C1 segment of cervical spinal cord (tissue), 14 donors: ENCODE measurements at places on chromosomes 16 and 17.

GRCh38 chr17:49977463-49978389 is 8.7 kb downstream of the DLX4 start:
- no peak for DNase-seq

- no peak for DNase-seq
Measured at GRCh38 chr16:25260416-25260815, 2.8 kb upstream of the ZKSCAN2 start.

GRCh38 chr17:47905221-47905733 is 9.2 kb downstream of the SP2 start:
- peak; percentile 32 for DNase-seq

DNA sequence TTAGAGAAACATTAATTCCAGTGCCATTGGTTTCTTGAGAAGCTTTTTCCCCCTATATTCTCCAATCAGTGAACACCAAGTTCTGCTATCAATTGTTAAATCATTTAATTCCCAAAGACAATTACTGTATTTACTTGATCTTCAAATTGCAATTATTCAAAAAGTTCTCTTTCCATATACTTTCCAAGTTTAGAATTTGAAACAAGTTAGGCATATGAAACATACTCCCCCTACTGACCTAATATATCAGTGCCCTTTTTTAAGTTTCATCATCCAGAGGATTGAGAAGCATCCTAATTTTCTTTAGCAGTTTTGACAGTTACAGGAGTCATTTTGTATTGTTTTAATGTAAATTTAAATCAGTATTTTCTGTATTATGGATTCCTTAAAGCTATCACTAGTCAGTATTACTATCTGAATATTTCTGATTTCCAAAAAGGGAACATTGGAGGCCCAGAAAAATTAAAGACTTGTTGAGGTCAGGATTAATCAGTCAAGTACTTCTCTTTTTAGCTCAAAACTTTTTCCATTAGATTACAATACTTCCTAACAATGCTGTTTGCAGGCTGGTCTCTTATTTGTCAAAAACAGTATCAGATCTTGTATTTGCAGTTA is 16.3 kb downstream of the MEIOC start:
- DNase-seq = no peak

DNA sequence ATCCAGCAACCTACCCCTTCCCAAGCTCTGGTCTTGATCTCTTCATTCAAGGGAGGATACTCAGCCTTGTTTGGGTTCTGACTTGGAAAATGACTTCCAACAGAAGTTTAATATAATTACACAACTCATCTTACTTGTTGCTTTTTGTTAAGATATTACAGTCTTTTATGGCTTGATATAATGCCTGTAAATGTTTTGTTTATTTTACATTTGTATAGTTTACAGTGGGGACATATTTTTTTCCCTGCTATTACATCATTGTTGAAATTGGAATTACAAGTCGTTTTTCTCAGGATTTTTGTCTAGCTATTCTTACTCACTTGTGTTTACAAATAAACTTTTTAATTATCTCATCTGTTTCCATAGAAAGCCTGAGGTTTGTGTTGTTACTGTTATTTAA is 436.0 kb downstream of the CNTNAP4 start:
- DNase-seq = no peak

DNA sequence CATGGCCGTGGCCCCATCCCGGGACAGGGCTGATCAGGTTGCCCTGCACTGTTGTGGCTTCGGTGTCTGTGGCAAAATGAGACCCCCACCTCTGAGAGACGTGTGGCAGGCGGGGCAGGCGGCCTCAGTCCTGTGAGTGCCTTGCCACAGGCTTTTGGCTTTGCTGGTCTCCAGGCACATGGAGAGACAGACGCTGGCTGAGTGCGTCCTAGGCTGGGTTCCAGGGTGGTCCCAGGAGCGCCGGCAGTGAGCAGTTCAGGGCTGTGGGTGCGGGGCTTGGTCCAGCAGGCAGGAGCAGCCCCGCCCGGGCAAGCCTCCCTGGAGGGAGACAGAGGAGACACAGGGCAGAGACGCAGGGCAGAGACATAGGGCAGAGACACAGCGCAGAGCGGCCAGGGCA is 29.2 kb downstream of the SOX8 start:
- no peak for DNase-seq

DNA sequence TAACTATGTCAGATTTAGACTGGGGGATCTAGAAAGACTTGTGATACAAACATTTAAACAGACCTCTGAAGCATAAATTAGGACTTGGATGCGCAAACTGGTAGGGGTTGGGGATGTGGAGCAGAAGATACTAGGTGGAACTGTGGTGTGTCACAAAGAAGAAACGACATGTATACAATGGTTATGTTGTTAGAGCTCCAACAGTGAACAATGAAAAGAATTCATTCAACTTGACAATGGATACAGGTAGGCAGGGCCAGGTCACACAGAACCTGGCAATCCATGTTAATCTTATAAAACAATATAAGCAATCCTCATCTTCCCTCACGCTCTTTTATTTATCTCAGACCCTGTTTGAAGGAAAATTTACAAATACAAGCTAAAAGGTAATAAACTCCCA is 102.0 kb downstream of the CDC27 start:
- DNase-seq = no peak

DNA sequence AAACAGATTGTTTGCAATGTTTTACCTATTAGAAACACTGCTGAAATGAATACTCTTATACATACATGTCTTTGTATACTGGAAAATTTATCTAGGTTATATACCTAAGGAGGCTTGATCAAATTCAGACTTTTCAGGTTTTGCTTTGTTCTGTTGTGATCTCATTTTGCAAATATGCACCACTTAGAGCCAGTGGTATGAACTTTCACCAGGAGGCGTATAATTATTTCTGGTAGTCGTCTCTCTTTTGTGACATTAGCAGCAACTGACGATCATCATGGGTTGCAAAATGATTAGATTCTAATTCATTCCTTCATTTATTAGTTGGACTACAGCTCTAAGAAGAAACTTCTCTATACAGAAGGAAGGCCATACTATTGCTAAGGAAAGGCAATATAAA is 26.9 kb downstream of the AP1G1 start:
- no peak for DNase-seq

DNA sequence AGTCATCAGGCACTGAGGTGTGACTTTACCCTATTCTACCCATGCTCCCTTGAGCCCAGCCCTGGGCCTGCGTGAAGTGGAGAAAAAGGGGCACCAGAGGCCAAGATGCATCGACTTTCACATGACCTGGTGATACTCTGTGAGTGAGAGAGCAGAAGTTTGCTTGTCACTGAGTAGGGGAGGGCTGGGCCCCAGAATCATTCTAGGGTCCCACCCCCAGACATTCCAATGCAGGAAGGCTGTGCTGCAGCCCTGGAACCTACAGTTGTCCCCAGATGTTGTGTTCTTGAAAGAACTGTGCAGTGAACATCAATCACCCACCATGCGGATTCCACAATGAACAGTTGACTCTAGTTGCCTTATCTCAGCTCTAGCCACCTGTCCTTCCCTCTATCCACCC is 6.2 kb upstream of the RMI2 start:
- DNase-seq = no peak

DNA sequence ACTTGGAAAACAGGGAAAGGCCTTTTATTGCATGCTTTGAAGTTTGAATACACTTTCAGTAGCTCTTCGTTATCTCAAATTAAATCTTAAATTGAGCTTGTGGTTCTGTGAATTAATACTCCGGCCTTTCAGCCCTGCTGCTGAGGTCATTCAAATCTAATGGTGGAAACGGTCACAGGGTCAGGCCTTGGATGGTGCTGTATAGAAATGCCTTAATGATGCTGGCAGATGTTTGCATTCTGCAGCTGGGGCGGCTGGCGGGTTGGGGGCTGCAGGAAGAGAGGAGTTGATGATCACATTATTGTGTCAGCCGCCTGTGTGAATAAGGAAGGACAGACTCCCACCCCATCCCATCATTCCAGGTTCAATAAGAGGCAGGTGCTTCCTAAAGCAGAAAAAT is 723.6 kb downstream of the WWOX start:
- no peak for DNase-seq

DNA sequence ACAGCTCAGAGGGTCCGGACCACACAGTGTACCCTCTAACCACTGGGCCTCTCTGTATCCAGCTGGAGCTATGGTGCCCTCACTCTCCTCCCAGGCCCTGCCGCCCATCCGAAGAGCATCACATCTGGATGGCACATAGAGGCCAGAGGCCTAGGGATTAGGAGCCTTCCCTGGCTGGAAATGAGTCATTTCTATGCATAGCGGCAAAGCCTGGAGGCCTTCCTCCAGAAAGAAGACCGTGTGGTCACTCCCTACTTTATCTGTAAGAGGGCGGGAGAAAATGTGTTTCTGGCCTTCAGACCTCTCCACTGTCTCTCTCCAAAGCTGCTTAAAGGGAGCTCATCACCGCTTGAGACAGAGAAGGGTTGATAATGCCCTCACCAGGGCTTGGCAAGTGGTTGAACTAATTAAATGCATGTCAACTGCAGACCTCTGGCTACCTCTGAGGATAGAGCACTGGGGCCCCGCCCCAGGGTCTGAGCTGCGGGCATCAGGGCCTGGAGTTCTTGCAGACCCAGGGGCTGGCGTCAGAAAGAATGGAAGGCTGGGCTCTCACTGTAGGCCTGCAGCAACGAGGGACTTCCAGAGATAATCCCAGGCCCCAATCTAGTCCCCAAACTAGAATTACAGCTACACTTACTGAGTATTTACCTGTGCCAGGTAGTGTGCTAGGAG is 122.2 kb downstream of the IRX5 start:
- no peak for DNase-seq

- DNase-seq = no peak
Measured at GRCh38 chr16:83626204-83626603, 181.6 kb upstream of the HSBP1 start.

- DNase-seq = peak; percentile 4
Measured at GRCh38 chr17:48814504-48814903, 2.5 kb downstream of the TTLL6 start.

DNA sequence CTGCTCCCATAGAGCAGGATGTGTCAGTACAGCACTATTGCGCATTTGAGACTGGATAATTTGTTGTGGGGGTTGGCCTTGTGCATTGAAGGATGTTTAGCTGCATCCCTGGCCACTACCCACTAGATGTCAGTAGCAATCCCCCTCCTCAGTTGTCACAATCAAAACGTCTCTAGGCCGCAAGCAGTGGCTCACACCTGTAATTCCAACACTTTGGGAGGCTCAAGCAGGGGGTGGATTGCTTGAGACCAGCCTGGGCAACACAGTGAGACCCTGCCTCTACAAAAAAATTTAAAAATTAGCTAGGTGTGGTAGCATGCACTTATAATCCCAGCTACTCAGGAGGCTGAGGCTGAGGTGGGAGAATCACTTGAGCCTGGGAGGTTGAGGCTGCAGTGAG is 48.4 kb downstream of the CENPV start:
- no peak for DNase-seq

GRCh38 chr17:31672161-31672819 is 186.8 kb downstream of the COPRS start:
- DNase-seq = no peak

GRCh38 chr16:63311313-63311712 is 1275.1 kb upstream of the CDH8 start:
- DNase-seq = no peak

- no peak for DNase-seq
Measured at GRCh38 chr16:75226550-75227360, 8.0 kb downstream of the CTRB1 start.

- DNase-seq = peak; percentile 77
Measured at GRCh38 chr16:84741340-84741830, 41.6 kb downstream of the USP10 start.

GRCh38 chr17:14341866-14342265 is 41.0 kb downstream of the HS3ST3B1 start:
- no peak for DNase-seq

DNA sequence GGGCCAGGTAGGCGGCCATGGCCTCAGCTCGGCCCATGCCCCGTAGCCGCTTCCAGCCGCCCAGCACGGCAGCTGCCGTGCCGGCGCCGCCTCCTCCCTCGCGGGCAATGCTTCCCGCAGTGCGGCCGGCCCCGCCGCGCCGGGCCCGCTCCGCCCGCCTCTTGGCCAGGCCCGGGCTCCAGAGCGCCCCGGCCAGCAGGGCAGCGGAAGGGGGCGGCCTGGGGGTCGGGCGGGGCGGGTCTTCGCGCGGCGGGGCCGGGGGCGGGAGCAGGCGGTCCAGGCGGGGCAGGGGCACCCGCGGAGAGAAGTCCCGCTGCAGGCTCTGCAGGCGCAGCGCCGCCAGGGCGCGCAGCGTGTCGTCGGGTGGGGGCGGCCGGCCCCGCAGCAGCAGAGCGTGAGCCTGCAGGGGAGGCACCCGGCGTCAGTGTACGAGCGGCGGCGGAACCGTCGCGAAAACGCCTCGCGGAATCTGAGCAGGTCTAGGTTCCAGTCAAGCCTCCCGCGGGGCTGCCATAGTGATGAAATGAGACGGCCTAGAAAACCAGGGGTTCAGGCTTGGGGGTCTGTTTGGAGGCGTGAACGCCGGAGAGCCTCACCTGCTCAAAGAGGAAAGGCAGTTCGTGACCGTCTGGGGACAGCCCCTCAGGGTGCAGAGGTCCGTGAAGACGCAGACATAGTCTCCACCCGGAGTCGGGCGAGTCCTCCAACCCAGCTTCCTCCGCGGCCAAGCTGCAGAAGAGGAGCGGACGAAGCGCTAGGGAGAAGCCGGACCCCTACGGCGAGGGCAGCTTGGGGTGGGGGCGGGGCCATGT is 6.6 kb downstream of the PLEKHH3 start:
- DNase-seq = no peak

GRCh38 chr17:82813299-82814051 is 26.3 kb downstream of the ZNF750 start:
- DNase-seq = no peak

GRCh38 chr17:65093930-65094329 is 37.4 kb upstream of the GNA13 start:
- no peak for DNase-seq

DNA sequence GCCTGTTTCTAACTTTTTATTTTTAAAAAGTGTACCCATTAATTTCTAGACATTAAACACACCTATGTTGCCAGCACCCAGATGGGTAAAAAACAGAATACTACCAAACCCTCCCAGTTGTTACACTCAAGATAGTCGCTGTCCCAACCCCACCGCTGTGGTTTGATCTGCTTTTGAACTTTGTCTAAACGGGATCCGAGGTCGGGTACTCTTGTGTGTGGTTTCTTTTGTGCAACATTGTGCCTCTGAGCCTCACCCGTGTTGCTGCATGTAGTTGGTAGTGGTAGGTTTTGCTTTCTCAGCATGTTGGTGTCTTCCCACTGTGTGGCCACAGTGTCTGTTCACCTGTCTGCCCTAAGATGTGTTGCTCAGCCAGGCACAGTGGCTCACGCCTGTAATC is 4.3 kb downstream of the KLHL36 start:
- no peak for DNase-seq

- DNase-seq = no peak
Measured at GRCh38 chr17:15652960-15653359, 31.2 kb downstream of the TRIM16 start.
